Stimulated activated naive CD8-positive, alpha-beta T cell treated with anti-CD3 and anti-CD28 coated beads, Interleukin-15, Interleukin-2, amounts not matched to agents 100 U/mL and 50 U/mL, for 24 hours (primary cell): ENCODE measurements at places on chromosomes 3 and 15.

GRCh38 chr3:123540285-123540684 lies 44.6 kb downstream of the HACD2 start:
- no peak for DNase-seq

DNA sequence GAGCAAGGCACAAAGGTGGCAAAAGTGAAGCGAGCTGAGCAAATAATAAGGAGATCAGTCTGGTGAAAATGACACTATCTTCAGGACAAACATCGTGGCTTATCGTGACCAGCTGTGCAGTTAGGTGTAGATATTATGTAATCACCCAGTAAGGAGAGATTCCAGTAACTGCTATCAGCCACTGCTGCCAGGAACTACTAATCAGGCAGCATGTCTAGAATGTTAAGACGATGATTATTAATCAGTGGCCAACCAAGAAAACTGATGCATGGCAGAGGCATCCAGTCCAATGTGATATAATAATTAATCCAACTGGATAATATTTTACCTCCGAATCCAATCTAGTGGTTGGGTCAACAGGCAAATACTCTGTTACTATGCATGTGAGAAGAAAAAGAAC lies 252.7 kb upstream of the ZPLD1 start:
- DNase-seq, result no peak

DNA sequence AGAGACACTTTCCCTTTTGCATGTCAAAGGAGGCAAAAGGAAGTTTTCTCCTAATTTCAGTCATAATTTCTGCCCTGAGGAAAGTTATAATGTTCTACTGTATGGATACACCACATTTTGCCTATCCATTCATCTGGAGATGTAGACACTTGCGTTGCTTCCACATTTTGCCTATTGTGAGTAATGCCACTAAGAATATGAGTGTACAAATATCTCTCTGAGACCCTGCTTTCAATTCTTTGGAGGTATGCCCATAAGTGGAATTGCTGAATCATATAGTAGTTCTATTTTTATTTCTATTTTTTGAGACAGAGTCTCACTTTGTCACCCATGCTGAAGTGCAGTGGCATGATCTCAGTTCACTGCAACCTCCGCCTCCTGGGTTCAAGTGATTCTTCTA lies 3.6 kb upstream of the CD276 start:
- DNase-seq, result no peak

- no peak for DNase-seq
Measured at GRCh38 chr15:71809346-71809745, 1.0 kb upstream of the NR2E3 start.

GRCh38 chr15:50945725-50946124 lies 37.2 kb downstream of the AP4E1 start:
- DNase-seq, result no peak

DNA sequence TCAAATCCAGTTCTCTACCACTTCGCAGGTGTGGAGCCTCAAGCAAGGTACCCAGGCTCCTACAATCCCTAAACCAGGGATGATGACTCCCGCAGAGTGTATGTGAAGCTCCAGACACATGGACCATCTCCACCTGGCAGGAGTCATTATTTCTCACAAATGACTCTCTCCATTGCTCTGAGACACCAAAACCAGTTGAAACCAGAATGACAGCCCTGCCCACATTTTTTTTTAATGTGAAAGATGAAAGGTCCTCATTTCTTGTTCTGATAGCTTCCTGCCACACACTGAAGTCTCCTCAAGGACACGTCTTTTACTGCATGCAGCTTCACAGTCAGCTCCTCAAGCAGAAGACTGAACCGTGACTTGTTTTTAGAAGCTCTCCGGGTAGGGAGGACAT lies 61.4 kb upstream of the ZBTB38 start:
- DNase-seq, result no peak

- DNase-seq, result no peak
Measured at GRCh38 chr3:135106445-135106844, 311.4 kb downstream of the EPHB1 start.

GRCh38 chr3:2684046-2684445 lies 426.1 kb downstream of the IL5RA start:
- no peak for DNase-seq

- DNase-seq, result no peak
Measured at GRCh38 chr3:147793841-147794240, 384.7 kb downstream of the ZIC1 start.

DNA sequence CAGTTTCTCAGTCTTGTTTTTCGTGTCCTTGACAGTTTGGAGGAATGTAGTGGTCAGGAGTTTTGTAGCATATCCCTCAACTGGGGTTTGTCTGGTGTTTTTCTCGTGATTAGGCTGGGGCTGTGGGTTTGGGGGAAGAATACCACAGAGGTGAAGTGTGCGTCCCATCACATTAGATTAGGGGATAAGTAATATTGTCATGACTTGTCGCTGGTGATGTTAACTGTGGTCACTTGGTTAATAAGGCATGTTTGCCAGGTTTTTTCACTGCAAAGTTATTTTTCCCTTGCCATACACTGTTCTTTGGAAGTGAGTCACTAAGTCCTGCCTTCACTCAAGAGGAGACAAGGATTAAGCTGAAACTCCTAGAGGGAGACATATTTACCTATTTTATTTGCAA lies 39.1 kb downstream of the PAK2 start:
- no peak for DNase-seq
